ENCODE measurements at places on chromosomes 7 and 10.

- DNase-seq = no peak
Measured at GRCh38 chr10:10605551-10606081, 412.1 kb upstream of the CELF2 start.

DNA sequence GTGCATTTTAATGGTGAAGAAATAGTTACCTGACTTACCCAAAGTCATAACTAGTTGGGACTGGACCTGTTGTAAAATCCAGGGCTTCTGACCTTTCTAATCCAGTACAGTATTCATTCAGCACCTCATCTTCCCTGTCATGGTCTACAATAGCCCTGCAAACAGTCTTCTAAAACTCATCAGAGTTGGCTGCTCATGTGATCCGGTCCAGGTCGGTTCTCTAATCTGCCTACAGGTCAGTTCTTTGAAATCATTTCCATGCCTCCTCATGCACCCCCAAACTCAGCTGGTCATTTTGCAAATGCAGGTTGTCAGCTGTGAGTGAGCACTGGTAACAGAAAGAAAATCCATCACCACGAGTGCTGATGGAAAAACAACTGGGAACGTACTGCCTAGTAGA is 451.6 kb upstream of the GALNT17 start:
- DNase-seq = no peak

GRCh38 chr7:23938937-23939552 is 229.0 kb downstream of the STK31 start:
- peak; percentile 65 for DNase-seq

GRCh38 chr10:12540341-12540781 is 191.0 kb downstream of the CAMK1D start:
- DNase-seq = no peak

GRCh38 chr7:159142730-159143129 is 1.9 kb downstream of the VIPR2 start:
- DNase-seq = no peak

DNA sequence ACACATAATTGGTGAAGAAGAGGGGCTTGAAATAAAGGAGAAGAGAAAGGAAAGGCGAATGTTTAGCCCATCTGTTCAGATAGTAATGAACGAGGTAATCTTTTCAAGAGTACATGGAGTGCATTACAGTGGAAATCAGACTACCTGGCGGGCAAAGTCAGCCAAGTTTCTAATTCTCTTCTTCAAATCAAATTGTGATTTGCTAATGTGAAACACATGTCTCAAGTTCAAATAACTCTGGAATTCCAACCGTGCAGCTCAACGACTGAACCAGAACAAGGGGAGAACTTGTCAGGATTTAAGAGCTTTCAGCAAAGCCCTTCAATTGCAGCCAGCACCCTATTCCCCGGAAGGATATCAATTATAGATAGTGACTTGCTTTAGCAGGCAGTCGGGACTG is 216.9 kb downstream of the GLI3 start:
- no peak for DNase-seq

GRCh38 chr7:37974711-37975110 is 54.3 kb downstream of the EPDR1 start:
- no peak for DNase-seq

DNA sequence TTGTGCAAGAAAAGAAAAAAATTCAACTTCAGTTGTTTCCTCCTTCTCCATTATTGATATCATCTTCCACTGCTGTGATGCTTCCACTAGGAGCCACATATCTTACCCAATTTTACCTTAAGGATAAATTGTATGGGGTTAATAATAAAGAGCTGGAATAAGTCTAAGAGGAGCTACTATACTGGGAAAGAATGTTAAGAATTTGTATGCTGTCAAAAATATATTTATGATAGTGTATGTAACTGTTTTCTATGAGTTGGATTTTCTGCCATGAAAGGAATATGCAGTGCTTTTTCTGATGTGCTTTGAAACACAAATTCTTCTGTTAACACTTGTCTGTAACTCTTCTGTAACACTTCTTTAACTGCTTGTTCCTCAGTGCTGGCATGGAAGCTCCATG is 219.1 kb downstream of the VTI1A start:
- no peak for DNase-seq

- DNase-seq = no peak
Measured at GRCh38 chr10:29608062-29608461, 26.7 kb downstream of the SVIL start.

DNA sequence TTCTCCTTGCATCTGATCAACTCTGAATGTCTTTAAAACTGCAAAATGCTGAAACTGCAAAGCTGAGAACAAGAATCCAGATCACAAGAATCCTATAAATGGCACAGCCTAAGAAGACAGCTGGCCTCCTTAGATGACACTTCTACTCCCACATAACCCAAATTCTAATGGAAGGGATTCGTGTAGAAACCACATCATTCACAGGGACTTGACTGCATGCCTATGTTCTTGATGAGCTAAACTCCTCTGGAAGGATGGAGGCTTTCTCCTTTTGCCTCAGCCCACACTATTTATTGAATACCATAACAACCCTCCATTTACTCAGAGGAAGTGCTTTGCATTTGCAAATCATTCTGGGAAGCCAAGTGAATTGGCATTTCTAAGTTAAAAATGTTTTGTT is 252.5 kb upstream of the VWC2 start:
- DNase-seq = no peak

GRCh38 chr7:98852826-98853225 is 17.0 kb downstream of the TMEM130 start:
- DNase-seq = peak; percentile 28

DNA sequence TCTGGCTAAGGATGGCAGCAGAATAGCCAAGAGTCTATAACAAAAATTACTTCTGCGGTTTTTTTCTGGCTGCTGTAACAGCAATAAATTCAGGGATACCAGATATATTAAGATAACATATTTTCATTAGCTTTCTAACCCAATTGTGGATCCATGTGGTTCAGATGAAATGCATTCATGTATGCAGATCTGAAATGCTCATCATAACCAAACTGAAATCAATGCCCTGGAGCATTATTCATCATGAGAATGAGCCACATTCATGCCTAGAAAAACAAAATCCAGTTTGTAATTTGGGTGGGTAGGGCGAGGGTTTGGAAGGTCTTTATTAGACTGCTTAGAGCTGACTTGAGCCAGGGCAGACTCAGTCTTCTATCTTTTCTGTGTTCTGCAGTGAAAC is 69.8 kb upstream of the SEMA3A start:
- no peak for DNase-seq

GRCh38 chr10:107444443-107444842 is 279.9 kb upstream of the SORCS1 start:
- DNase-seq = no peak

DNA sequence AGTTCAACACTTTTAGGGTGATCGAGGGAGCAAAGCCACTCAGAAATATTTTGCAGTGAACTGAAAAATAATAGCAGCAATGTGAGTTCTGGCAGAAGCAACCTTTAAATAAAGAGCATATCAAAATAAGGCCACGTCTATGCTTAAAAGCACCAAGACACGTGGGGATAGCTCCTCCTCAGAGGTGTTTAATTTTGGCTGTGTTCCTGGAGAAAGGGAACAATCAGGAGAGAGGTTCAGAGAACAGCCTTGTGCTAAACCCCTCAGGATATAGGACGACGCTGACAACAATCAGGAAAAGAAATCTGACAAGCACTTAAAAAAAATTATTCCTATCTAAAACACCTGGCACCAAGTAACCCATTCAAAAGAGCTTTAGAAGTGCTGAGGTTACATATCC is 471.9 kb upstream of the CELF2 start:
- no peak for DNase-seq

GRCh38 chr10:99698504-99699080 is 33.3 kb downstream of the COX15 start:
- no peak for DNase-seq

DNA sequence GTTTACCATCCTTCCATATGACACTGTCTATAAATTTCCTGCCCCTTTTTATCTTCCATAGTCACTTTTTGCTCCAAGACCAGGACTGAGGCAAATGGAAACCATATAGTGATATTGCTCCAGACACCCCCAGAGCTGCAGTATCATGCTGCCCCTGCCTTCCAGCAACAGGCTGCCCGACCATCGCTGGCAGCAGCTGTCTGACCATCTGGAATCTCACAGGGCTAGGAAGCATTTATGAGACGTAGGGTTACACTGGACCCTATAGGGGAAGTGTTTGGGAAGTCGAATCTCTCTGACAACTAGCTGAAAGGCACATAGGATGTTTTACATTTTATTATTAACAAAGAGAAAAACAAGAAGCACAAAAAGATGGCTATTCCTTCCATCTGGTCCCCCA is 19.4 kb downstream of the ENO4 start:
- no peak for DNase-seq

DNA sequence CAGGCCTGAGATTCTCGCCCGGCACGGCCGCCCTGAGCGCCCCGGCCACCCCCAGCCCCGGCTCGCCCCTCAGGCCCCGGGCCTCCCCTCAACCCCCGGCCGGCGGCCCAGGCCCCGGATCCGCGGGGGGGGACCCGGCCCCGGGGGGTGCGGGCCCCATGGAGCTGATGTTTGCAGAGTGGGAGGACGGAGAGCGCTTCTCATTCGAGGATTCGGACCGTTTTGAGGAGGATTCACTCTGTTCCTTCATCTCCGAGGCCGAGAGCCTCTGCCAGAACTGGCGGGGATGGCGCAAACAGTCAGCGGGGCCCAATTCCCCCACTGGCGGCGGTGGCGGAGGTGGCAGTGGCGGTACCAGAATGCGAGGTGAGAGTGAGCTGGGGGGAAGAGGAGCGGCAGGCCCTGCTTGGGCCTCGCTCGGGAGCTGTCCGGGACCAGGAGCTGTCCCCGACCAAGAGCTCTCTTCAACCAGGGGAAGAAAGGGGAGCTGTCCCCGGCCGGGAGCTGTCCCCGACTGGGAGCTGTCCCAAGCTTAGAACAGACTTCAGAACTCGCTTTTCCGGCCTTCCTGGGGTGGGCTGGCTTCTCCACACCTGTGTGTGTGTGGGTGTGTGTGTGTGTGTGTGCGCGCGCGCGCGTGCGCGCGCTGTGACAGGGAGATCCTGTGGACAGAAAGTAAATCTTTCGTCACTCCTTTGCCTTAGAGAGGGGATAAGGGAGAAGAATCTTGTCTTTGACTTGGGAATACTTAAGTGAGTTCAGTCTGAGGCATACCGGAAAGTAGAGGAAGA is 510 bp downstream of the ZSWIM8 start:
- DNase-seq = no peak

DNA sequence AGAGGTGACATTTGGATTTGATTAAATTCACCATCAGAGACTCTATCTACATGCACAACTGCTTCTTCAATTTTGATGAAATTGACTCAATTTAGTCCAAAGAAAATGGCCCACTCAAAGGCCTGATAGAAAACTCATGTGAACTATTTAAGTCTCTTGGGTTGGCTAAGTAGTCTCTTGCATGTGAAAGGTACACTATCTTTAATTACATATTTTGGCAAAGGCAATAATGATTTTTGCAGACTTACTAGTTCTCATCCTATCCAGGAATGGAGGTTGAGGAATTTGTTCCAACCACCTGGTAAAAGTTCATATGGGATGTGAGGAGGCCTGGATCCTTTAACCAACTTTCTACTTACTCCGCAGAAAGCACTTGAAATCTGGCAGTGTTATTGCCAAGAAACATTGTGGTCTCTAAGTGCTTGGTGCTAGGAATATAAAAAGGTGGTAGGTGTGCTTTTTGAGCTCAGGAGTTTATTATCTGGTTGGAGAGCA is 618.6 kb upstream of the MKI67 start:
- no peak for DNase-seq

DNA sequence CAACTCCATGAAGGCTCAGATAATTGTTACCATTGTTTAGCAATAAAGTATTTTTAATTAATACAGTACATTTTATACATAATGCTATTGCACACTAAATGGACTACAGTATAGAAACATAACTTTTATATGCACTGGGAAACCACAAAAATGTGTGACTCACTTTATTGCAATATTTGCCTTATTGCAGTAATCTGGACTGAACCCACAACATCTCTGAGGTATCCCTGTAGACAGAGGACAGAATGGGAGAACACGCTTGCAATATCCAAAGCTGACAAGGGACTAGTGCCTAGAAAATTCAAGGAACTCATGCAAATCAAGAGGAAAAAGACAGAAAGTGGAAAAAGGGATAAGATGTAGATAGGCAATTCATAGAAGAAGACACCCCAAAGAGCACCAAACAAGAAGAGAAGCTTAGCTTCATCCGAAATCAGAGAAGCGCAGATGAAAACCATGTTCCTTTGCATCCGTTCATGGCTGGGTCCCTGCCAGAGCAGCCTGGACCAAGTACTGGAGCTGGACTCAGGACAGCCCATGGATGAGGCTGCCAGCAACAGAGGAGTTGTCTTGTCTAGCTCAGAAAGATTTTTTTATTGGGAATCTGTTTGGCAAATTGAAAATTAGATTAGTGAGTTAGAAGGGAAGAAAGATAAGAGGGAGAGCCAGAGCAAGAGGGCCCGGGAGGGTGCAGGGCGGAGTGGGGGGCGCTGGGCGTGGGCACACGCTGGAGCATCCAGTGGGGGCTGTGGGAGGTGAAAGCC is 16.0 kb upstream of the GALNTL5 start:
- DNase-seq = no peak

GRCh38 chr7:81791568-81792518 is 22.0 kb upstream of the HGF start:
- DNase-seq = no peak

- DNase-seq = no peak
Measured at GRCh38 chr10:29849886-29850285, 209.5 kb downstream of the JCAD start.

DNA sequence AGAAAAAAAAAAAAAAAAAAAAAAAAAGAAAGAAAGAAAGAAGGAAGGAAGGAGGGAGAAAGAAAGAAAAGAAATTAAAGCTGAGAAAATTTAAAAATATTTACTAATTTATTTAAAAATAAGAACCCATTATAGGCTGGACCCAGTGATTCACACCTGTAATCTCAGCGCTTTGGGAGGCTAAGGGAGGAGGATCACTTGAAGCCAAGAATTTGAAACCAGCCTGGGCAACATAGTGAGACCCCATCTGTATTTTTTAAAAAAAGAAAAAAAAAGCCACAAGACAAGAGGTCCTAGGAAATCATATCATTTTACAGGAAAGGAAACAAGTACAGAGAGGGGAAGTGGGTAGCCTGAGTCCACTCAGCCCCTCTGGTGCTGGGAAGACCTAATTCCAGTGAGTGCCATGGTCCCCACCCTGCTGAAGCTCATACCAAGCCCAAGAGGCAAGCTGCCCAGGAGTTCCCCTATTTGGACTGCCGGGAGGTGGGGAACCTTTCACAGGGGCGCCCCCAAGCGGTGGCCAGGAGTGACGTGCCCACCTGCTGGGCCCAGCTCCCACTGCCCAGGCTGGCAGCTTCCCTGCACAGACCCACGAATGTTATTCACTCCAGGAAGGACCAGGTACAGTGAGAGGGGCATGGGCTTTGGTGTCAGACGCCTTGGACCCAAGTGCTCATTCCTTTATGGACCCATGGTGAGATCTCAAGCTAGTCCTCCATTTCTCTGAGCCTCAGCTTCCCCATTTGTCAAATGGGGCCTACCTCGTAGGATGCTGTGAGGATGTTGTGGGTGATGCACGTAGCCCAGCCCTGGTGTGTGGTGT is 133.6 kb downstream of the ZMIZ1 start:
- DNase-seq = peak; percentile 6

- no peak for DNase-seq
Measured at GRCh38 chr7:127207806-127208205, 44.9 kb downstream of the GRM8 start.

GRCh38 chr10:122308417-122309141 is 37.5 kb downstream of the BTBD16 start:
- DNase-seq = no peak

- DNase-seq = peak; percentile 16
Measured at GRCh38 chr10:132637477-132638129, 100.0 kb downstream of the INPP5A start.

Measured in SW 1271 (cell line).